ENCODE measurements at places on chromosomes 16 and 17.

DNA sequence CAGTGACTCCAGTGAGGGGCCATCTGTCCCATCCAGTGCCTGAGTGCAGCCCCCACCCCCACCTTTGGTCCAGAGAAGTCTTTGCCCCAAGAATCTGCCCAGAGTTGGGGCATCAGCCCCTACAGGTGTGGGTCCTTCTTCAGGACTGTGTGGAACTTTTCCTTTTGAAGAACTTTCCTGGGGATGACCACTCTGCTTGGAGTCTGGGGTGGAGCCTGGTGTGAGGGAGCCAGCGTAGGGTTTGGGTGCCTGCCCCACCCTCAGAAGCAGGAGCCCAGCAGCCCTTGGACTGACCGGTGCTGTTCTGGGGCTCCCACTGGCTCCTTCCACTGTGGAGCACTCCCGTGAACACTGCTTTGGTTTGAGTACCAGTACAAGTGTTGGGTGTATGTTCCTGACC is 19.3 kb downstream of the MPRIP start:
- H3K36me3 ChIP-seq: peaks cover 7% of the 10 kb centered on the region
- H3K4me3 ChIP-seq: no peak overlapping the region
- peaks cover 35% of the 10 kb centered on the region for H3K4me1 ChIP-seq
- H3K27me3 ChIP-seq: no peaks in the 10 kb centered on the region

DNA sequence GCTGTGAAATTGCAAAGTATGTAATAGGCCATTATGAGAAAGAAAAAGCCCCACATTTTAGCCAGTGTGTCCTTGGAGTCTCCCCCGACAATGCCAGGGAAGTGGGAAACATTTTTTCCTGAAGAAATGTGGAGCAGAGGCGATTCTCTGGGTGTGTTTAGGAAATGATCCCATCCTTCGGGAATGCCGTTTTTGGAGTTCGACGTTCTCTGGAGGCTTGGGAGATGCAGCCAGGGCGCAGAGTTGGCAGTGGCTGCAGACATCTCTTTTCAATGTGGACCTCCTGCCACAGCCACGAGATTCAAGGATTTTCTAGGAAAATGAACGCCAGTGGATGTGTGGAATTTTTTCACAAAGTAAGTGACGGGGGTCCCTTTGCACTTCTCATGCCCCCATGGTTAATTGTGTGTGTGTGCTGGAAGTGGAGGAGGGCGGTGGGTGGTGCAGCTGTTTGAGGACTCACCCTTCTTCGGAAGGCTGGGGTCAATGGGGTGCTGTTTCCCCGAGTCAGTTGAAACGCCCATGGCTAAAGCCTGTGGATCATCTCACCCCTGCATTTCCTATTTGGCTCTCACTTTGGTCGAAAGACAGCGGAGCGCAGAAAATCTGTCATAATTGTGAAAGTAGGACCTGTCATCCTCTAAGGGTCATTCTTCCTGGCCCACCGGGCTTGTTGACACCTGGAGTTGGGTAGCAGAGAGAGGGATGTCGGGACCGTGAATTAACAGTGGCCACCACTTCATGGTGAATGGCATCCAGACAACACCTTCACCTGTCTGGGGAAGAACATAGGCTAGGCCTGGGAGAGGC is 73.2 kb downstream of the CMIP start:
- H3K27ac ChIP-seq: peak overlapping the region; percentile 5
- peaks cover 39% of the 10 kb centered on the region for H3K4me1 ChIP-seq
- H3K36me3 ChIP-seq: peaks cover 46% of the 10 kb centered on the region

DNA sequence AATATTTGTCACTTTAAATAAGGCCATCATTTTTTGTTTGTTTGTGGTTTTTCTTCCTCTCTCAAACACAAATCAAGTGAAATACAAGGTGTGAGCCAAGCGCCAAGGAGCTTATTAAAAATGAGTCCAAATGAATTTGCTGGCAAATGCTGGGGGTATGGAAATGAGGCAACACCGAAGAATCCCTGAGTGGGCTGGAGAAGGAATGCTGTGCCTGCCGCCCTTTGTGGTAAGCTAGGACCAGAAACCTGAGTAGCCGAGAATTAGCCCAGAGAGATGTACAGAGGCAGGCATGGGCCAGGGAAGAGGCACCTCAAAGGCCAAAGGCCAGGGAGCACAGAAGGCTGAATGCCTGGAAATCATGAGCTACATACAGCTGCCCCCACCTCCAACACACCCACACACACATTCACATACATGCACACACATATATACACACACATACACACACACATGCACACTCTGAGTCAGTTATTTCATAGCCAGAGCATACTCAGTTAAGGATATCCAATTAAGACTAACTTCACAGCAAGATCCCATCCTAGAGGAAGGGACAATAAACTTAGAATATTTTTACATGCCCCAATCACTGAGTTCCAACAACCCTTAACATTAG is 266.1 kb upstream of the DYNLRB2 start:
- DNase-seq: no peak
- H3K36me3 ChIP-seq: no peaks in the 10 kb centered on the region
- no peak overlapping the region for H3K4me3 ChIP-seq
- H3K27ac ChIP-seq: no peak overlapping the region
- H3K27me3 ChIP-seq: no peaks in the 10 kb centered on the region

DNA sequence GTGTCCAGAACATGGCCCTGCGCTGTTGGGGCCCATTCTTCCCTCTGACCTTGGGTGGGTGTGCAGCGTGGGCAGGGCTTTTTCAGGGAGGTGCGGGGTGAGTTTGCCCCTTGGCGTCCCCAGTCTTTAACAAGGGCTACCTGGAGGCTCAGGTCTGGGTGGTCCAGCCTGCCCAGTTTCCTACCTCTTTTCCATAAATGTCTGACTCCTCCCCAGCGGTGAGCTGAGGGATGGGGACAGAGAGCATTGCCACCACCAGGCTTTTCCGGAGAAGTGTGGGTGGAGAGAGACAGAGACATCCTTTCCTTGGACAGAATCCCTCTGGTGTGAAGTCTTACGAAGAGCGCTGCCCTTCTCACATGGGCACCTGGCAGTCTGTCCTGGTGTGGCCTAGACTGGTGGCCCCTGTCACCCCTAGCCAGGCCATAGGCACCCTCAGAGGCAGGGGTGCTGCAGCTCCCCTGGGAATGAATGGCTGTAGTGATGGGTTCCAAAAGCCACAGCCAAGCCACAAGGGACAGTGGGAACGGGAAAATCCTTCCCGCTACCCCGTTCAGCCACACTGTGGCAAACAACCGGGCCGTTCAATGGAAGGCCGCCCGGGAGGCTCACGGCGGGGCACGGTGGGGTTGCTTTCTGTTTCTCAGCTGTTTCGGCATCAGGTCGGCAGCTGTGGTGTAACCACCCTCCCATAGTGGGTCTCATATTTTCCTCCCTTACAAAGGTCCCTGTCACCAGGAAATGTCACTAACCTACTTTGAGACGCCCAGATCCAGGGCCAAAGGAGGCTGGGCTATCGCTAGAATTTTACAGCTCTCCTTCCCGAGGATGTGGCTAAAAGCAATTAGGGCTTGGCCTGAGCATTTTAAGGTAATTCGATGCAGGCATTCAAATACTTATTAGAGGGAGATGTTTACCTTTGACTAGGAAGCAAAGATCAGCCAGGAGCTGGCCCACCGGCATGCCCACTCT is 61.9 kb upstream of the GSE1 start:
- no peak overlapping the region for H3K4me3 ChIP-seq
- no peaks in the 10 kb centered on the region for H3K27me3 ChIP-seq
- DNase-seq: no peak
- peaks cover 17% of the 10 kb centered on the region for H3K4me1 ChIP-seq
- H3K27ac ChIP-seq: no peak overlapping the region

GRCh38 chr16:3865241-3865640 is 15.3 kb downstream of the CREBBP start:
- no peaks in the 10 kb centered on the region for H3K27me3 ChIP-seq
- H3K27ac ChIP-seq: no peak overlapping the region
- H3K4me1 ChIP-seq: peaks cover 54% of the 10 kb centered on the region
- H3K36me3 ChIP-seq: no peaks in the 10 kb centered on the region
- H3K4me3 ChIP-seq: no peak overlapping the region

GRCh38 chr17:9465210-9465921 is 110.3 kb downstream of the STX8 start:
- no peak overlapping the region for H3K4me3 ChIP-seq
- H3K4me1 ChIP-seq: no peaks in the 10 kb centered on the region
- no peak overlapping the region for H3K27ac ChIP-seq
- no peak for DNase-seq
- no peaks in the 10 kb centered on the region for H3K27me3 ChIP-seq

DNA sequence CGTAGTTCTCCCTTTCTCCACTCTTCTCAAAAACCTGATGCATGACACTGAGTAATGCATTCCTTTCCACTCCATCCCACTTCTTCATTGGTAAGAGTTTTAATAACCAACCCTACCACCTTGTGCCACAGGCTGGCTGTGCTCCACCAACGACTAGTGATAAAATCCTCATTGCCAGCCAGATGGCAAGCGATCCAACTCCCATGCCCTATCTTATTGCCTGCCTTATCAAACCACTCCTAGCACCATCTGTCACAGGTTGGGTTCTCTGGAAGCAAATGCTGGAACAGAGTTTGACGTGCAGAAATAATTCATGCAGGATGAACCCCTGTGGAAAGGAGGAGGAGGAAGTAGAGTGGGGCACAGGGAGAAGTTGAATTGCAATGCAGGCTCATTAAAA is 99.5 kb downstream of the CHD9NB start:
- DNase-seq: no peak
- no peaks in the 10 kb centered on the region for H3K36me3 ChIP-seq
- H3K4me1 ChIP-seq: no peaks in the 10 kb centered on the region
- no peak overlapping the region for H3K27ac ChIP-seq
- H3K27me3 ChIP-seq: no peaks in the 10 kb centered on the region

GRCh38 chr17:282912-283882 is 69.4 kb downstream of the RPH3AL start:
- H3K4me1 ChIP-seq: no peaks in the 10 kb centered on the region
- no peaks in the 10 kb centered on the region for H3K27me3 ChIP-seq
- H3K4me3 ChIP-seq: no peak overlapping the region

- H3K27ac ChIP-seq: no peak overlapping the region
- H3K36me3 ChIP-seq: no peaks in the 10 kb centered on the region
- H3K4me1 ChIP-seq: no peaks in the 10 kb centered on the region
- peak; percentile 4 for DNase-seq
- no peak overlapping the region for H3K4me3 ChIP-seq
- no peaks in the 10 kb centered on the region for H3K27me3 ChIP-seq
Measured at GRCh38 chr16:59148056-59148768, 414.1 kb upstream of the GOT2 start.

GRCh38 chr17:62822080-62822904 is 14.2 kb upstream of the MARCHF10 start:
- no peaks in the 10 kb centered on the region for H3K36me3 ChIP-seq
- no peaks in the 10 kb centered on the region for H3K27me3 ChIP-seq
- peaks cover 12% of the 10 kb centered on the region for H3K4me1 ChIP-seq
- H3K4me3 ChIP-seq: no peak overlapping the region

DNA sequence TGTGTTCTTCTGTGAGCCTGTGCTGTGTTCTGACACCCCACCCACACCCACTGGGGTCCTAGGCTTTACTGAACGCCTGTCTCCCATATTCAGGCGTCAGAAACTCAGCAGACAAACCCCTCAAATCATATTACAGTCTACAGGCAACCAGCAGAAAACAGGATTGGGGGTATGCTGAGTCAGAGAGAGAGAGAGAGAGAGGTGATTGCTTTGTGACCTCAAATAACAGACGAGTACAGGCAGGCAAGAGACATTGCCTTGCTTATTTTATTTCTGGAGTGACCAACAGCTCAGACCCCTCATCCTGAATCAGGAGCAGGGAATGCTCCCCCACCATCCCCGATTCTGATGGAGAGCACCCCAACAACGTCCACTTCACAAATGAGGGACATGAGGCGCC is 473.9 kb downstream of the PMP22 start:
- no peak for DNase-seq
- H3K27me3 ChIP-seq: no peaks in the 10 kb centered on the region
- no peak overlapping the region for H3K27ac ChIP-seq
- no peaks in the 10 kb centered on the region for H3K36me3 ChIP-seq

DNA sequence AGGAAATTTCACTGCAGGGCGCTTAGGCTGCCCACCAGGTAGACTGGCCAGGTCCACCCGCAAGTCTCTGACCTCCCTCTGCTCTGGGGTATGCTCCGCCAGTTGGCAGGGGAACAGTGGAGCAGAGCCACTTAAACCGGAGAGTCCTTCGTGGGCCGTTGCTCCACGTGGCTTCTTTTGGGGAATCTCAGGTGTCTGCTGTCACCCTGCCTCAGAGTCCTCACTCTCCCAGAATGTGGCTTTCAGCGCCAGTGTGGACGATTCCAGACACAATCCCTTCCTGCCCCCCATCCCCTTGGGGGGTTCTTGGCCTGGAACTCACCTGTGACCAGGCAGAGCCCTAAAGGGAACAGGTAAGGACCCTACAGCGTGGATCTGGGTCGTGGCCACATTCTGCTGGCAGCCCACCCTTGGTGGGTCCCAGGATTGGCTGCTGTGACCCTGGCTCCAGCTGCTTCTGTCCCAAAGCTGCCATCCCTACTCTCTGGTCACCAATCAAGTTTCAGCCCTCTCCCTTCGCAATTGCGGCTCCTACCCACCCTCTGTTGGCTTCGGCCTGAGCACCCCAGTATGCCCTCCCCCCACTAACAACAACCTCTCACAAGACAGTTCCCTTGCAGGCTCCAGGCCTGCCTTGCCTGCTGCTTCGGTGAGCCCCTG is 22.2 kb downstream of the DHRS7C start:
- H3K4me1 ChIP-seq: no peaks in the 10 kb centered on the region
- H3K36me3 ChIP-seq: no peaks in the 10 kb centered on the region
- no peaks in the 10 kb centered on the region for H3K27me3 ChIP-seq

DNA sequence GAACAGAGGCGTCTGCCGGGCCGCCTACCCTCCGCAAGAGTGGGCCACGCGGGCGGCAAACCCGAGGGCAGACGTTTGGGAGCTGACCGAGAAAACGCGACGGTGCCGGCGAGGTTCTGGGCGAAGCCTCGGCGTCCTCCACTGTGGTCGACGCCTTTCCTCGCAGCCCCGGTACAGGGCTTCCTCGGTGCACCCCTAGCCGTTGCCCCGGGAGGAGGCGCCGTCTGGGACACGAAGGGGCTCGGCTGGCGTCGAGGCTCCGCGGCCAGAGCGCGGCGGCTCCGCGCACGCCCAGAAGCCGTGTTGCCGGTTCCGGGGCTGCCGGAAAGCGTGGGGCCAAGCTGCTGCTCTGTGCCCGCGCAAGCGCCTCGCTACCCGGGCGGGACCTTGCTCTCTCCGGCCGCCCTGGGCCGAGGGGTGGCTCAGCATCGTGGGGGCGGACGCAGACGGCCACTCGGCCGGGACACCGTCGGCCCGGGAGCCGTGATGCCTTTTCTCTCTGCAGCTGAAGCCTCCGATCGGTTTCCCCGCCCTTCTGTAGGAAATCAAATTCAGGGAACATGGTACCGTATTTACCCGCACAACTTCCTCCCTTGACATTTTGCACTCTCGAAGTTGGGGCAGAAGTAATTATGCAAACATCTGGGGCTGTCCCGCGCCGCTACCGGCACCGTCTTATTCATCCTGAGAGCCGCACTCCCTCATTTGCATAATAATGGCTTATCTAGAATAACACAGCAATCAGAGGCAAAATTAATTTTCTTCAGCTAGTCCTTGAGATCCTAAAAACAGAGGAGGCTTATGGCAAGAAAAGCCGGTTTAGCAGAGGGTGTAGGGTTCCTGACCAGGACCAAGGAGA is 7.3 kb upstream of the CBX8 start:
- H3K27me3 ChIP-seq: peaks cover 88% of the 10 kb centered on the region
- peak; percentile 64 for DNase-seq
- H3K36me3 ChIP-seq: no peaks in the 10 kb centered on the region
- H3K27ac ChIP-seq: no peak overlapping the region
- no peak overlapping the region for H3K4me3 ChIP-seq
- H3K4me1 ChIP-seq: peaks cover 71% of the 10 kb centered on the region

- peaks cover 3% of the 10 kb centered on the region for H3K27me3 ChIP-seq
- no peak for DNase-seq
- no peak overlapping the region for H3K27ac ChIP-seq
- H3K4me1 ChIP-seq: no peaks in the 10 kb centered on the region
Measured at GRCh38 chr16:73614131-73614530, 566.2 kb upstream of the ZFHX3 start.

- peaks cover 9% of the 10 kb centered on the region for H3K4me1 ChIP-seq
- no peak for DNase-seq
- no peaks in the 10 kb centered on the region for H3K27me3 ChIP-seq
- H3K36me3 ChIP-seq: peaks cover 10% of the 10 kb centered on the region
- no peak overlapping the region for H3K27ac ChIP-seq
Measured at GRCh38 chr17:60297760-60298401, 94.1 kb downstream of the USP32 start.

Data from CD14-positive monocyte (primary cell).